Spinal cord (tissue), 10 donors: ENCODE measurements at places on chromosomes 13 and 19. TPM values are rescaled to one million over a fixed set of nuclear protein-coding genes. Genes with fewer than 3 reads are reported as not detected.

- no peaks in the 10 kb centered on the region for H3K4me1 ChIP-seq
- H3K27ac ChIP-seq: no peak overlapping the region
- H3K4me3 ChIP-seq: no peak overlapping the region
- DNase-seq: no peak
- H3K27me3 ChIP-seq: no peaks in the 10 kb centered on the region
Observed at GRCh38 chr13:82688400-82688994, 1193.8 kb downstream of the SLITRK1 start.

- H3K36me3 ChIP-seq: no peaks in the 10 kb centered on the region
- no peak for DNase-seq
- no peaks in the 10 kb centered on the region for H3K27me3 ChIP-seq
- no peak overlapping the region for H3K27ac ChIP-seq
- H3K4me1 ChIP-seq: peaks cover 6% of the 10 kb centered on the region
Observed at GRCh38 chr19:42436006-42436405, 6.7 kb downstream of the CXCL17 start.

DNA sequence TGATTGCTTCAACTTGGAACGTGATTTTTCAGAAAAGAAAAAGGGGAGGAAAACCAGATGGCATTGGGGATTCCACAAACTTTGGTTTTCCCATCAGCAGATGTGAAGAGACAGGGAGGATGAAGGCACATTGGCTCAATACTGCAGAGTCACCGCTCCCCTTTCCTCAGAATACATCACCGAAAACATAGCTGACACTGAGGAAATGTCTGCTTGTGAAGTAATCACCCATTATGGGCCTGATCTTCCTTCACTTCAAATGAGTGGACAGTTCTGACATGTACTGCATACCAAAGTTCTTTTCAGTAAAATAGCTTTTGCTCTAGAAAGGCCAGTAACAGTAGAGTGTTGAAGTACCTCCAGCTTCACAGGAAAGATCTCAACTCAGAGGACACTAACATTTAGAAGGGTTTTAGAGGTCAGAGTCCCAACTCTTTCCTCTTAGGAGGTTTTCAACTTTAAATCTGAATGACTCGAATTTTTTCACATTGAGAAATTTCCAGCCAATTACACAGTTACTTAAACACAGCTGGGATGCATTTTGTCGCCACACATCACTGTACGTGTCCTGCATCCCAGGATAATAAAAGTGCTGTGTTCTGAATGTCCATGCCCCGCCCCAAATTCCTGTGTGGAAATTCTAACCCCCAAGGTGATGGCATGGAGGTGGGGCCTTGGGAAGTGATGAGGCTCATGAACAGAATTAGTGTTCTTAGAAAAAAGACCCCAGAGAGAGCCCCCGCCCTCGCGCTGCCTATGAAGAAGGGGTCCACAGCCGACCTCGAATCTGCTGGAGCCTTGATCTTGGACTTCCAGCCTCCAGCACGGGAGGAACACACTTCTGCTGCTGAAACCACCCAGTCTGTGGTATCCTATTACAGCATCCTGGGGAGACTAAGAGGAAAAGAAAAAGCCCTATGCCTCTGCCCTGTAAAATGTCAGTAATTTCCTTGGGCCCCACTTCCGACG lies 77.7 kb downstream of the COL4A1 start:
- no peaks in the 10 kb centered on the region for H3K27me3 ChIP-seq
- H3K27ac ChIP-seq: peak overlapping the region; percentile 16
- H3K4me1 ChIP-seq: peaks cover 2% of the 10 kb centered on the region
- no peak overlapping the region for H3K4me3 ChIP-seq
- H3K36me3 ChIP-seq: no peaks in the 10 kb centered on the region
- DNase-seq: no peak

The SHISA7 gene
- total RNA-seq: 4.0 TPM

DNA sequence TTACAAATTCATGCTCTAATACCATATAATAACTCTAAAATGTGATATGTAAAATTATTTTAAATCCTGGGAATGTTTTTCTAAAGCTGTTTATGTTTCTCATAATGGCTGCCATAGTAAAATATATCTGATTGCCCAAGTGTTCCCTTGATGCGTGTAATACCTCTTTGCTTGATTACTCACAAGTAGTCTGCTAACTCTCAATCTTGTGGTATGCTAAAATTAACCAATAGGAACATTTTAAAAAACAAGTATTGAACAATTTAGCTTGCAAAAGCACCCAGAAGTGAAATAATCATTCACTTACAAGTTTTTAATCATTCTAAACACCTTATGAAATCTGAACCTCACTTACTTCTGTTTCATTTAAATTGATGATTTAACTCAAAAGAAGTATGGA lies 386.0 kb upstream of the ATXN8OS start:
- H3K4me1 ChIP-seq: no peaks in the 10 kb centered on the region
- no peaks in the 10 kb centered on the region for H3K36me3 ChIP-seq
- no peak overlapping the region for H3K27ac ChIP-seq
- no peak overlapping the region for H3K4me3 ChIP-seq
- no peaks in the 10 kb centered on the region for H3K27me3 ChIP-seq
- no peak for DNase-seq
